NCI-H1417 treated with DMSO at 0.1 percent for 48 hours (cell line): ENCODE measurements at places on chromosomes 2 and 18.

- no peak for DNase-seq
Observed at GRCh38 chr2:218397820-218398436, 1.7 kb upstream of the CTDSP1 start.

- DNase-seq: no peak
Observed at GRCh38 chr2:36655453-36655852, 41.1 kb upstream of the VIT start.

DNA sequence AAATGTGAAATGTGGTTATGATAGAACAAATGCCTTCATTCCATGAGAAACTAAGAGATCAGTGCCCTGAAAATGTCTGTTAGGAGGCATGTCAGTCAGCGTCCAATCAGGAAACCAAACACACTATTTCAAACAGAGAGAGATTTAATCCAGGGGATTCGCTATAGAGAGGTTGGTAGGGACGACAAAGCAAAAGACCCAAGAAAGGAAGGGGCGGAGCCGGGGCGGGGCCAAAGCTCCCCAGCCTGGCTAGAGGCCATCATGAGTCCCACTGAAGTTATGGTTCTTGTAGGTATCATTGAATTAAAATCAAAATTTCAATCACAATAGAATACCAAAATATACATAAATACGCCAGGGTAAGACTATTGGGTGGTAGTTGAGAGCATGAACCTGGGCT, 32.9 kb upstream of the RNF149 start:
- DNase-seq: no peak

- DNase-seq: no peak
Observed at GRCh38 chr18:77222464-77222863, 27.2 kb upstream of the GALR1 start.

DNA sequence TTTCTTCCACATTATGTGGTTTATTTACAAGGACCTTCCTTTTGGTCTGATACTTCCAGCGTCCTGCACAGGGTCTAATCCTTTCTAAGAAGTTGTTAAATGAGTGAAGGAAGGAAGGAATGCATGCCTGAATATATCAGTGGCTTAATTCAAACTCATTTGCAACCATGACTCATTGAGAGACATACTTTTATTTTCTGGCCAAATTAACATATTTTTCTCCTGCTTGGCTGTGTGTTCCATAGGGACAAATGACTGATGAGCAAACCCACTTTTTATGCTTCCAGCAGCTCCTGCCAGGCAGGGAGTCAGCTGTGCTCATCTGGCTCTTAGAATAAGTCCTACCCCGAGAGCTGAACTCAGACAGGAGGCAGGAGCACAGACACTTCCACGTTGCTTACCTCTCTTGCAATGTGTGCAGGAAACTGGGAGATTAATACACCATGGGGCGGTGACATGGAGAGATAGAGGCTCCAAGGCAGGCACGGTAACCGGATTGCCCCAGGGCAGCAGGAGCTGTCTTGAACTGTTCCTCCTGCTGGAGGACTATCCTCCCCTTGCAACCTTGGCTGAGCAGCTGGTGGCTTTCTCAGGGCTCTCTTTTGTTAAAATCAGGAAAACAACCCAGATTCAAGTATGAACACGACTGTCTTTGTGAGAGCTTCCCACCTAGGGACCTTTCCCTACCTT, 667.5 kb upstream of the HS6ST1 start:
- DNase-seq: no peak

DNA sequence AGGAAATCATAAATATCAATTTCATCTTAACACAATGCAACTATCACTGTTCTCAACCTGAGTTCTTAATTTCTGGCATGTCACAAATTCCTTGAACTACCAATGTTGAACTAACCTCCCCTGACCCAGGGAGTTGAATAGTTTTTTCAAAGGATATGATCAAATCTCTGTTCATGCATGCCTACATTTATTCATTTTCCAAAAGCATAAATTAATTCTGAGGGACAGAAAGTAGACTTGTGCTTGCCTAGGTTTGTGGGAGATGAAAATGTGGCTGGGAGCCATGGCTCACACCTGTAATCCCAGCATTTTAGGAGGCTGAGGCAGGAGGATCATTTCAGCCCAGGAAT, 175.7 kb downstream of the TGIF1 start:
- no peak for DNase-seq

- no peak for DNase-seq
Observed at GRCh38 chr2:112149866-112150435, 11.8 kb downstream of the FBLN7 start.

- DNase-seq: no peak
Observed at GRCh38 chr2:59176737-59177136, 935.6 kb upstream of the FANCL start.

DNA sequence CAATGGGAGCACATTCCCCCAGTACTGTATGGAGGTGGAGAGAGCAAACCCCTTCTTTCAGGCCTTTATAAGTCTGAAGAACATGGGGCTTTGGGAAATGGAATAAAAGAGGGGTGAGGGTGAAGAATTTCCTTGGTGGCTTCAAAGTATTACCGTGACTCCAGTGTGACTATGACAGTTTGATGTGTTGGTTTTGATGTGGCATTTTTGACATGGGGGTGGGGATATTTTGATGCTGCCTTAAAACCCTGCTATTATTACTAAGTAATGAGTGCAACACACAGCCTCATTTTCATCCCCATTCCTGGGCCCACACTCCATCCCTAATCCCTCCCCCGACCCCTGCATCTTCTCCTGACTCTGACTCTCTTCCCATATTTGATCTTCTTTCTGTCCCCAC, 23.6 kb downstream of the QPCT start:
- no peak for DNase-seq

- DNase-seq: no peak
Observed at GRCh38 chr18:76503649-76504386, 8.8 kb upstream of the ZNF516 start.

DNA sequence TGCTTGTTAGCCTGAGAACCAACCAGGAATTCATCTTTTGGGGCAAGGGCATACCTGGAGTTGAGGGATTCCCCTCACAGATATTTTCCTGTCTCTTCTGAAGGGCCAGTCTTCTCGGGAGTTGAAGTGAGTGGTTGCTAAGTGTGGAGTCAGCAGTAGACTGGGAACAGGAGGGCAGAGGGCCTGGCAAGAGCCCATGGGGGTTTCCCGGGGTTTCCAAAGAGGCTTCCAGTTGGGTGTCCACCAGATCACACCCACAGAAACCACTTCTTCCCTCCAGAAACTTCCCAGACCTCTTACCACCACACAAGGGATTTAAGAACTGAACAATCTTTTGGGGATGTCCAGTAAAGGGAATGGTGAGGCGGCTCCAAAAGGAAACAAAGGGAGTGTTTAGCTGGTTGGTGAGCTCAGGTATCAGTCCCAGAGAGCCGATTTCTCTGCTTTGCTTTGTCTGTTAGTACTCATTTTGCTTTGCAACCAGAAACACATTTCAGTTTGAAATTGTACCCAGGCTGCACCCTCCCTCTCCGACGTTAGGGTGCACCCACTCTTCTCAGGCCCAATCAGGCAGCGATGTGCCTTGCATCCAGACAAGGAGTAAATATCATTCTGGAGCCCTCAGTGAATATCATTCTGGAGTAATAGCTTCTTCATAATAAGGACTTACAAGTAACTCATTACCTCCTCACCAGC, 47.5 kb upstream of the SPATS2L start:
- DNase-seq: no peak
